Ovary (tissue), 10 donors: ENCODE measurements at places on chromosomes 16 and 17. TPM values are rescaled to one million over a fixed set of nuclear protein-coding genes. Genes with fewer than 3 reads are reported as not detected.
A peak's percentile ranks its signal among the peaks of the same experiment; 100 is the strongest.

Gene WNT9B
- not detected for total RNA-seq

GRCh38 chr16:35207059-35207999, 1747.9 kb downstream of the TP53TG3F start:
- DNase-seq, result no peak
- H3K4me1 ChIP-seq, result no peaks in the 10 kb centered on the region
- H3K27me3 ChIP-seq, result no peaks in the 10 kb centered on the region
- H3K27ac ChIP-seq, result no peak overlapping the region
- no peak overlapping the region for H3K4me3 ChIP-seq

Gene VAT1L
- total RNA-seq, result 0.12 TPM

Gene VMO1
- total RNA-seq, result 1.9 TPM

- H3K4me3 ChIP-seq, result no peak overlapping the region
- no peaks in the 10 kb centered on the region for H3K27me3 ChIP-seq
- no peak overlapping the region for H3K27ac ChIP-seq
- H3K4me1 ChIP-seq, result peaks cover 4% of the 10 kb centered on the region
- no peaks in the 10 kb centered on the region for H3K36me3 ChIP-seq
These were observed 382.4 kb downstream of the SNX29 start for GRCh38 chr16:12358898-12359297.

DNA sequence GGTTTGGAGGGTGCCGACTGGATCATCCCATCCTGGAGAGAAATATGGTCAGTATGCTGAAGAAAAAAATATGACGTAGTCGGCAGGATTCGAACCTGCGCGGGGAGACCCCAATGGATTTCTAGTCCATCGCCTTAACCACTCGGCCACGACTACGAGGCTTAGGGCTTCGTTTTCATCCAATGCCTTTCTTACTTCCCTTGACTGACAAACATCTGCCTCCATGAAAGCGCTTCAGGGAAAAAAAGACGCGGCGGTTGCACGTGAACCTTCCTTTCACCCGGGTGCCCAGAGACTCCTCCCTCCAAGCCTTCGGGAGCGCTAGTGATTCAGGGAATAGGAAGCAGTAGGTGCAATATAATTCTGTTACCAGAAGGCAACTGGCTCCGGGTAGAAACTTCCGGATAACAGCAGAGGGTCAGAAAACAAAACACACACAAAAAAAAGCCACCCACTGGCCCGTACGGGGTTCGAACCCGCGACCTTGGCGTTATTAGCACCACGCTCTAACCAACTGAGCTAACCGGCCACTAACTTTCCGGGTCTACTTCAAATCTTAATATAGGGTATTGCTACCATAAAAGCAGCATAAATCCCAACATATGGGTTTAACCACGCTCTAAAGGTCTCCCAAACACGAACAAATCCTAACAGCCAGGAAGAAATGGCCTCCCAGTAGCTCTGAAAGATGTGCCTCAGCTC, 16.3 kb upstream of the AURKB start:
- no peaks in the 10 kb centered on the region for H3K36me3 ChIP-seq
- no peaks in the 10 kb centered on the region for H3K27me3 ChIP-seq
- peak overlapping the region; percentile 72 for H3K27ac ChIP-seq
- peaks cover 6% of the 10 kb centered on the region for H3K4me1 ChIP-seq
- DNase-seq, result peak; percentile 82
- H3K4me3 ChIP-seq, result peak overlapping the region; percentile 27

Gene DHRS7C
- not detected for total RNA-seq

- H3K4me3 ChIP-seq, result no peak overlapping the region
- H3K27me3 ChIP-seq, result no peaks in the 10 kb centered on the region
- no peak for DNase-seq
- no peaks in the 10 kb centered on the region for H3K4me1 ChIP-seq
These were observed 9.5 kb downstream of the MPP2 start for GRCh38 chr17:43897831-43898230.

DNA sequence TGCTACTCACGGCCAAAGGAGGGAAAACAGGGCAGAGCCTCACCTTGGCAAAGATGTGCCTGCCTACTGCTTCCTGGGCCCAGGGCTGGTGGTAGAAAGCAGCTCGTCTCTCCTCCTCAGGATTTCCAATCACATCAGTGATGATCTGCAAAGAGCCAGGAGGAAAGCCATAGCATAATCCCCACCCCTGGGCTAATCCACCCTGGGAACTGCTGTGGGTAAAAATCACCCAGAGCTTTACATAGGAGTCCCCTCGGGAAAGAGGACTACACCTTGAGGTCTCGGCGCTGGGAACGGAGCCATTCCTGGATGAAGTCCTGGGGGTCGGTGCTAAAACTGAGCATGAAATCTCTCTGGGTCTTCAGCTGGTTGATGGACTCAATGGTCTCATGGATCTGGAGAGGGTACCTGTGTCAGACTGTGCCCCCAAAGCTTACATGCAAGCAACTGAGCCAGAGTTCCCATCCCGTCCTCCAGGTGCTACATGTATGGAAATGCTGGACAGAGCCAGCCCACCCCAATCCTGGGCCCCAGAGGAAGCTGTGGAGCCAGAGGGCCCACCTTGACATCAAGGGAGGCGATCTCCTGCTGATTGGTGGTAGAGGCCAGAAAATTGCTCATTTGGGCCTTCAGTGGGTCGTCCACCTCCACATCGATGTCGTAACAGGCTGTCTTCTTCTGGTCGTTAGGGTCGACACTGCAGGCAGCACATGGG, 5.7 kb upstream of the FTSJ3 start:
- no peak overlapping the region for H3K27ac ChIP-seq
- H3K4me1 ChIP-seq, result peaks cover 4% of the 10 kb centered on the region
- no peaks in the 10 kb centered on the region for H3K36me3 ChIP-seq
- H3K27me3 ChIP-seq, result no peaks in the 10 kb centered on the region
- DNase-seq, result no peak
- no peak overlapping the region for H3K4me3 ChIP-seq

Gene HSD11B2
- 26.0 TPM for total RNA-seq

DNA sequence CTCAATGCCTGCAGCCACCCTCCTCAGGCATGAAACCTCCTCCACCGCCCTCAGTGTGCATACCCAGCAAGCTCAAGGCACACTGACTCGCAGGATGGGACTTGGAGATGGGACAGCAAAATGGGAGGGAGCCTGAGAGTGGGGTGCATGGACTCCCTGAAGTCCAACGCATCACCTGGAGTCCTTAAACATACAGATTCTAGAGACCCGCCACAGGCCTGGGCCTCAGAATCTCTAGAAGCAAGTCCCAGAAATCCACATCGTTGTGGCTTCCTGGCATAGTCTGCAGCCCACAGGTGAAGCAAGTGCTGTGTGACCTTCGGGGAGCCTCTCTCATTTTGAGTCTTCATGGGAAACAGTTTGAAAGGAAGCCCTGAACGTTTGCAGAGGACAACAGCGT, 3.6 kb upstream of the TBX21 start:
- no peaks in the 10 kb centered on the region for H3K36me3 ChIP-seq
- H3K27me3 ChIP-seq, result no peaks in the 10 kb centered on the region
- peaks cover 1% of the 10 kb centered on the region for H3K4me1 ChIP-seq
- no peak overlapping the region for H3K27ac ChIP-seq
- DNase-seq, result no peak
